ENCODE measurements at places on chromosomes 11 and 22.

GRCh38 chr11:70641369-70641768, 243.0 kb downstream of the CTTN start:
- DNase-seq: no peak

GRCh38 chr11:64534391-64534801, 56.6 kb upstream of the SLC22A12 start:
- DNase-seq: no peak

GRCh38 chr11:132685174-132685611, 847.1 kb downstream of the OPCML start:
- DNase-seq: no peak

DNA sequence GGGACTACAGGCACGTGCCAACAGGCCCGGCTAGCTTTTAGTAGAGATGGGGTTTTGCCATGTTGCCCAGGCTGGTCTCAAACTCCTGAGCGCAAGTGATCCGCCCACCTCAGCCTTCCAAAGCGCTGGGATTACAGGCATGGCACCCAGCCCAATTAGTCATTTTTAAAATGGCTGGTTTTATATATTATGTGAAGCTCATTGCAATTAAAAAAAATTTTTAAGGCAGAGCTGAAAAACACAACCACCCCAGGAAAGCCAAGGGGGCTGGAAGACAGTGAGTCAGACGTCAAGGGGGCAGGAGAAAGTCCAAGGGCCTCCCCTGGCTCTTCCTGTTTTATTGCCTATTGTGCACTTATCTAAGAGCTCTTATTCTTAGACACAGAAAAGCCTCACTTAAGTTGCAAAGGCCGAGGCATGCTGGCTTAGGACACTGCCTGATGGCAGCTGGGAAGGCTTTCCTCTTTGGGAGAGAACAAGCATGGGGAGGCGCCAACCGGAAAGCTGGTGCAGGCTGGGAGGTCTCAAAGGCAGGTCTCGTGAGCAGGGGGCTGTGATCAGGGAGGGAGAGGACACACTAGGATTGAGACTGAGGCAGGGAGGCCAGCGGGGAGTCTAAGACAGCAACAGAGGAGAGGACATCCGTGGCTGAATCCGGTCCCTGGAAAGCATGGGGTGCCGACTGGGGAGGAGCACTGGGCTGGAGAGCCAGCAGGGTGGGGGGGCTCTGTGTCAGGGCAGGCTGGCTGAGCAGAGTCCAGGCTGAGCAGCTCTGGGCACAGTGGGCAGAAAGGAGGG, 11.1 kb upstream of the OSM start:
- DNase-seq: peak; percentile 49

- no peak for DNase-seq
Measured at GRCh38 chr11:64348383-64349024, 8.5 kb downstream of the CCDC88B start.

GRCh38 chr11:94866231-94866822, 98.2 kb downstream of the AMOTL1 start:
- DNase-seq: no peak

- DNase-seq: no peak
Measured at GRCh38 chr22:35891442-35891841, 137.2 kb downstream of the RBFOX2 start.

GRCh38 chr22:16834971-16835370, 9.8 kb upstream of the XKR3 start:
- DNase-seq: no peak

- no peak for DNase-seq
Measured at GRCh38 chr11:17414317-17414737, 25.9 kb upstream of the KCNJ11 start.

DNA sequence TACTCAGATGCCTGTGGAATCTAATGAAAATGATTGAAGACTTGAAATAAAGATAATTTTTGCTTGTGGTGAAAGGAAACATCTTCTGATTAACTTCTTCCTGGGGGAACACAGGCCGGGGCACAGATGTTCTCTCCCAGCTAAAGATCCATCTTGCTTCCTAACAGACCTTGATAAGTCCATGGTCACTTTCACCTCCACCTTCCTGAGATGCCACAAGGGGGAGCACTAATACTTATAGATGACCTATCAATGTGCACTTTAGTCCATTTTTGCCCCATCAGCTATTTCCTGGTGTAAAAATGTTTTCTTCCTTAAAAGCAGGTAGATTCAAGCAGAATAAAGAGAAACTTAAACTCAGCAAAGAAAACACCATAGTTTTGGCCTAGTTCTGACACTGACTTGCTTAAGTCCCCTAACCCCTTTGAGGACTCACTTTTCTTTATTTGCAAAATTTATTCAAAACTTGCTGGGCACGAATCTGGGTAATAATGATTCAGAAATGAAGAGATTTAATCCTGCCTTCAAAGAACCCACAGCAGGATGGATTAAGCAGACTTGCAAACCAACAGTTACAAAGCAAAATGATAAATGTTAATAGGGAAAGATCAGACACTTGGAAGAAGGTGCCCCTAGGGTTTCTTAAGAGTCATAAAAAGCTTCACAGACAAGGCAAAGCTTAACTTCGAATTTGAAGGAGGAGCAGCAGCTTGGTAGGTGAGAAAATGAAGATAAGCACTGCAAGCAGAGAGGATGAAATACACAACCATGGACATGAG, 158.7 kb downstream of the RAB38 start:
- peak; percentile 5 for DNase-seq

GRCh38 chr11:131598305-131598704, 227.9 kb downstream of the NTM start:
- no peak for DNase-seq

GRCh38 chr11:130388607-130389205, 39.7 kb downstream of the ADAMTS8 start:
- no peak for DNase-seq

DNA sequence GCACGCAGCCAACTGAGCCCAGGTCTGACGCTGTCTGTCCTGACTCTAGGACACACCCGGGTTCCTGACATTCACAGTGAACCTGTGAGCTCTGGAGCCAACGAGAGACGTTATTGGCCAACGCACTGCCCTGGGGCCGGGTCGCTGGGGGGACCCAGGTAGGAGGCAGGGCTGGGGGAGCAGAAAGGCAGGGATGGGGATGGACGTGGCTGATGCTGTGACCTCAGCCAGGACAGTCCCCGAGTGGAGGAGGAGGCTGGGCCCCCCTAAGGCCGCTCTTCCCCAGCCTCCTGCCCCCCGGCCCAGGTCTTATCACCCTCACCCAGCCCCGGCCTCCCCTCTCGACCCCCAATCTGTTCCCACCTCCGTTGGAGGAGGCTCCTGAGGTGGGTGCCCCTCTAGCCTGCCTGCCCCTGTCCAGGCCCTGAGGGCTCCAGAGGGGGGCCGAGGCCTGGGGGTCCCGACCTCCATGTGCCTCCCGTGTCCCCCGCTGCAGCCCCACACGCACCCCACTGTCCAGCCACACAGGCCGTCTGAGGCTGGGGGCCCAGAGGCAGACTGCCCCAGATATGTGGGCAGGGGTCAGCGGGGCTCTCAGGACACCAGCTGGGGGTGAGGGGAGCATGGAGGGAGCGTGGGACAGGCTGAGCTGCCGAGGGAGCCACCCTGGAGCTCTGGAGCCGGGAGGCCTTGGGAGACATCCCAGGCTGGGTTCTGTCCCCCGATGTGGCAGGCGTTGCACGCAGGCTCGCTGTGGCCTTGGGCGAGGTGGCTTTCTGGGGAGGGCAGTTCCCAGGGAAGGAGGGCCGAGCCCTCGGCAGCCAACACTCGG, 29.2 kb upstream of the MUC5AC start:
- no peak for DNase-seq

GRCh38 chr22:49184736-49185135, 642.9 kb downstream of the BRD1 start:
- no peak for DNase-seq

- DNase-seq: no peak
Measured at GRCh38 chr22:35128637-35129036, 62.7 kb downstream of the ISX start.

GRCh38 chr11:88813233-88813915, 252.4 kb downstream of the GRM5 start:
- no peak for DNase-seq

DNA sequence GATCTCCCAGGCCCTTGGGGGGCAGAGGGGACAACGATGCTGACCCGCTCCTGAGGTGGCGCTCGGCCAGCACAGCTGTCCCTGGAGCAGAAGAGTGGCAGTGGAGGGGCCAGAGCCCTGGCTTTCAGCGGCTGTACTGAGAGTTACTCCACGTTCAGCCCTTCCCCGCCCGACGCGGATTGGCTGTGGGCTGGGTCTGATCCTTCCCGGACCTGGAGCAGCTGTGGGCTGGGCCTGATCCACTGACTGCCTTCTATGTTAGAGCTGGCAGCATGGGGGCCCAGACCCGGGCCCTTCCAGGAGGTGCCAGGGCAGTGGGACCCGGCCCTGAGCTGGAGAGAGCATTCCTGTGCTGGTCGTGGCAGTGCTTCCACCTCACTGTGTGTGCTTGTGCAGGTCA, 27.8 kb downstream of the YWHAH start:
- no peak for DNase-seq

DNA sequence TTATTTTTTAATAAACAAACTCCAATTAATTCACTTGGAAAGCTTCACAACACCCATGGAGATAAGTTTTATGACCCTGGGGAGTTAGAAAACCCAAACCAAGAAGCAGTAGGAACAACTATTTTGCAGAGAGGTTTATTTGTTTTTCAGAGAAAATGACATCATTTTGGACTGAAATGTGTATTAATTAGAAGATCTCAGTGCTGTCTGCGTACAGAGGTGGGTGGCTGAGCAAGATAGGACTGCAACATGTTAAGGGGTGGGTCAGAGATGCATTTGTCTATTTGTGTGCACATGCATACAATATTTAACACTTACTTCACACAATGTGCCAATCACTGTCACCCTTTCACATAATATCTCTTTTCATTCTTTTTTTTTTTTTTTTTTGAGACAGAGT, 1.1 kb downstream of the SCGB1A1 start:
- no peak for DNase-seq

- DNase-seq: no peak
Measured at GRCh38 chr11:15826826-15827225, 529.5 kb downstream of the SOX6 start.

DNA sequence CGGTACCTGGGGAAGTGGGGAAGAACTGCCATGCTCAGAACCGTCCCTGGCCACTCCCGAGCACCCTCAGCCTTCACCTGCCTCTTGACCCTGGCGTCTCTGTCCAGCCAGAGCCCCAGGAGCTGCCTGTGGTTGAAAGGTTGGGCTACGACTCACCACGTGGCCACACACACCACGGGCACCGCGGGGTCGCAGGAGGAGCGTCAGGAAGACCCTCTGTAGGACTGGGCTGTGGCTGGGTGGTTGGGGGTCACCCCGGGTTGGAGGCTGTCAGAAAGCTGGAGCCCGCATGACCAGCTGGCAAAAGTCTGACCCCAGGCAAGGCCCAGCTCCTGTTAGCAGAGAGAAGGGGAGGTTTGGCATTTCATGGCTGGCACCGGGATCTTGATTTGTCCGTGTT, 11.5 kb downstream of the KRTAP5-5 start:
- no peak for DNase-seq

DNA sequence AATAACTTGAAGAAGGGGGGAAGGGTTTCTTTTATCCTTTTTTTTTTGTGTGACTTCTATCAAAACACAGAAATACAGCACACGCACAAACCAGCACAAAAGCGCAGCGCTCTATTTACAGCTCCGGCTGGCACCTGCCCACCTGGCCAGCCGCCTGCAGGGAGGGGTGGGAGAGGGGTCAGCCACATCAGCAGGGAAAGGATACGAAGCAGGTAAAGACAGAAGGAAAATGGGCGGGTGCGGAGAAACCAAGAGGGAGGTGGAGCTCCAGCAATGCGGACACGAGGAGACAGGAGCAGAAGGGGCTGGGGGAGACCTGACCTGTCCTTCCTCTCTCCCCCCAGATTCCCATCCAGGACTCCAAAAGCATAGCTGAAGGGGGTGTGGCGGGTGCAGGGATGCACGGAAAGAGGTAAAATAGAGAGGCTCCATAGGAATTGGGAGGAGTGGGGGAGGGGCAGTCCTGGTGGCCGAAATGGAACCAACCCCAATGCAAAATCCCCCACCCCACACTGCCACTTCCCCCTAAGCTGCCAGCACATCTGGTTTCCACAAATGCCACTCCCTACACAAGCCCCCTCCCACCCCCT, 14.1 kb downstream of the CXCR5 start:
- DNase-seq: no peak

GRCh38 chr11:100910808-100911207, 218.8 kb downstream of the PGR start:
- DNase-seq: no peak

DNA sequence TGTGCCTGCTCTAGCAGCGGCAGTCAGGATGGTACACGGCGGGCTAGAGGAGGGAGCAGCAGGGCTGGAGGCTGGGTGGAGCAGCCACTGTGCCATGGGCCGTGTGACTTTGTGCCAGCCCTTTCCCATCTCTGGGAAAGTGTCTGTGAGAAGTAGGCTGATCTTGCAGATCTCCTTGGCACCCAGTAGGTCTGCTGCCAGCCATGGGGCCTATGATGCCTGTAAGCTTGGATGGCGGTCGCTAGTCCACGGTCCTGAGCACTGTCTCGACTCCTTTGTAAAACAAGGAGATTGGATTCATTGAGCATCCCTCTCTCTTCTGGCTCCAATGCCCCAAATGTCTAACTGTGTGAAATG, 22.6 kb downstream of the AMPD3 start:
- DNase-seq: no peak

GRCh38 chr11:72405009-72405408, 29.3 kb downstream of the CLPB start:
- DNase-seq: no peak

DNA sequence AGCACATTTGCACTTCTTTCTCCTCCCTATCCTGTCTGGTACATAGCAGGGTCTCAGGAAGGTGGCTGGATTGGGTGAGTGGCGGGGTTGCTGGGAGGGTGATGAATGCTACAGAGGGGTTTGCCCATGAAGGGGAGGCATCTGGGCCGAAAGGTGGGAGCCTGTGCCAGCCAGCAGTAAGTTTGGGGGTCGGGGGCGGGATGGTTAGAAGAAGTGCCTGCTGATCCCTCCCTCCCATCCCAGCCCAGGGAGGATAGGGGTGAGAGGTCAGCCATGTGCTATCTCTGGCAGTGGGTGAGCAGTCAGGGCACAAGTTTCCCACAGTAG, 2.8 kb downstream of the CD82 start:
- no peak for DNase-seq

DNA sequence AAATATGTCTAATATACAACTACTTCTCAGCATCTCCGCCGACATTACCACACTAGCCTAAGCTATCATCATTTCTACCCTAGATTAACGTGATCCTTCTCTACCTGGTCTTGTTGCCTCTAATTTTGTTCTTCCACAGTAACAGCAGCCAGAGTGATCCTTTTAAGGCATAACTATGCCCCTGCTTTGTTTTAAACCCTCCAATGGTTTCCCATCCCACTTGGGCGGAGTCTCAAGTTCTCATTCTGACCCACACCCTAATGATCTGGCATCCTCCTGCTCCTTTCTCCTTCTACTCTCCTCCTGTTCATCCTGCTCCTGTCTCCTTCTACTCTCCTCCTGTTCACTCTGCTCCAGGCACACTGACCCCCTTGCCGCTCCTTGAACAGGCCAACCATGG, 31.9 kb upstream of the POU2AF1 start:
- DNase-seq: no peak

GRCh38 chr11:8650401-8650990, 32.0 kb downstream of the TRIM66 start:
- DNase-seq: no peak
